ENCODE measurements at places on chromosomes 7 and 10. TPM values are rescaled to one million over a fixed set of nuclear protein-coding genes. Genes with fewer than 3 reads are reported as not detected.

DNA sequence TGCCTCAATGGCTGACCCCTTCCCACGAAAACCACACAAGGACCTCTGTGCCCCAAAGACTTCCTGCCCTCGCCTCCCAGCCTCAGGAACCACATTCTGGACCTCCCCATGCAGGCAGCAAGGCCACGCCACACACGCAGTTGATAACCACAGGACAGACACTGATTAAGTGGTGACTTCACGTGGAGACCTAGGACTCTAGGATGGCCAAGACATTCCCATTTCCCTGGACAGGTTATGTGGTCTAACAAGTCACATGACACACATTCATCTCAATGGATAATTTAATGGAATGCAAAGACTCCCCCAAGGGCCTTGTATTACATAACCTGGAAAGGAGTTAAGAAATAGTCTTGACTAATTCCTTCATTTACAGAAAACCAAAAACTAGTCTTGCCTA is 110.2 kb downstream of the LARP4B start:
- DNase-seq = no peak
- H3K36me3 ChIP-seq = peaks cover 99% of the 10 kb centered on the region
- no peaks in the 10 kb centered on the region for H3K27me3 ChIP-seq
- H3K4me1 ChIP-seq = peaks cover 18% of the 10 kb centered on the region

DNA sequence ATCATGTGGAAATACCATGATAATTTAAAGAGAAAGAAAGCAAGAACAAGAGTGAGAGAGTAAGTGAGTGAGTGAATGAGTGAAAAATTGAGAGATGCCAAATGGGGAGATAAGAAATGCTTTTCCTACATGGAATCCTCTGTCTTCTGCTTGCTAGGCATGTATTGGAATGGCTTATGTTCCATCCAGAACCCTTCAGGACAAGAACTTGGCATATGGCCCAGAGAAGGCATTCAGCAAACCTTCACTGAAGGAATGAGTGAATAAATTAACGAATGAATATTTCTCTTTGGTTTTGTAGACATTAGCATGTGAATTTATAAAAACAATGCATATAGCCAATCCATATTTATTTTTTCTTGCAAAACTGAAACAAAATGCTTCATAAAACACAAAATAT is 162.2 kb downstream of the LRRTM3 start:
- H3K4me3 ChIP-seq = no peak overlapping the region
- DNase-seq = no peak
- H3K27ac ChIP-seq = no peak overlapping the region
- no peaks in the 10 kb centered on the region for H3K27me3 ChIP-seq
- no peaks in the 10 kb centered on the region for H3K4me1 ChIP-seq
- no peaks in the 10 kb centered on the region for H3K36me3 ChIP-seq

DNA sequence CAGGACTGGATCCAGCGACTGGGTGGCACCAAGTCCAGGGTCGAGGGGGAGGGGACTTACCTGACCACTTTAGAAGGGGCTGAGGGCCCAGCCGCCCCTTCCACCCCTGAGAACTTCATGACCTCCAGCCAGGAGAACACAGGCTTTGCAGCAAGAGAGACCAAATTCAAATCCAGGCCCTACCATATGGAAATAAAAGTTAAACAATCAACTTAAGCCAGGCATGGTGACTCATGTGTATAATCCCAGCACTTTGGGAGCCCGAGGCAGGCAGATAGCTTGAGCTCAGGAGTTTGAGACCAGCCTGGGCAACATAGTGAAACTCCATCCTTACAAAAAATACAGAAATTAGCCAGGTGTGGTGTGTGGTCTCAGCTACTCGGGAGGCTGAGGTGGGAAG is 61.9 kb downstream of the COL13A1 start:
- no peak for DNase-seq
- H3K27me3 ChIP-seq = no peaks in the 10 kb centered on the region
- H3K27ac ChIP-seq = no peak overlapping the region
- H3K4me3 ChIP-seq = no peak overlapping the region
- no peaks in the 10 kb centered on the region for H3K36me3 ChIP-seq
- H3K4me1 ChIP-seq = peaks cover 16% of the 10 kb centered on the region

ANKRD30A gene
- total RNA-seq = not detected

DNA sequence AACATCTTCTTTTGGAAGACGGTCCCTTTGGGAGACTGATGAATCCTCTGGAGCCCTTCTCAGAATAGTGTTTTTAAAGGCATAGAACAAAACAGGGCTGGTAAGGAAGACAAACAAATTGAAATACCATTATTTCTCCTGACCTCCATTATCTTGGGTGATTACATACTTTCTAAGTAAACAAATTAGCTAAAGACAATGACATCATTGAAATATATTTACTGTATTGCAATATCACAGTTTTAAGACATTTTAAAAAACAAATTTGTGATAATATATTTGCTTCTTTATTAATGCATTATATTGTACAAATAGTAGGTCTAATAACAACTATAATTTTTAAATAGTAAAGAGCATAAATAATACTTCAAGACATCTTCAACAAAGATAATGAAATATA is 152.2 kb upstream of the CDK1 start:
- H3K27ac ChIP-seq = no peak overlapping the region
- no peak for DNase-seq
- H3K4me1 ChIP-seq = no peaks in the 10 kb centered on the region
- H3K27me3 ChIP-seq = no peaks in the 10 kb centered on the region
- H3K36me3 ChIP-seq = no peaks in the 10 kb centered on the region

LLCFC1 gene
- not detected for total RNA-seq

DNA sequence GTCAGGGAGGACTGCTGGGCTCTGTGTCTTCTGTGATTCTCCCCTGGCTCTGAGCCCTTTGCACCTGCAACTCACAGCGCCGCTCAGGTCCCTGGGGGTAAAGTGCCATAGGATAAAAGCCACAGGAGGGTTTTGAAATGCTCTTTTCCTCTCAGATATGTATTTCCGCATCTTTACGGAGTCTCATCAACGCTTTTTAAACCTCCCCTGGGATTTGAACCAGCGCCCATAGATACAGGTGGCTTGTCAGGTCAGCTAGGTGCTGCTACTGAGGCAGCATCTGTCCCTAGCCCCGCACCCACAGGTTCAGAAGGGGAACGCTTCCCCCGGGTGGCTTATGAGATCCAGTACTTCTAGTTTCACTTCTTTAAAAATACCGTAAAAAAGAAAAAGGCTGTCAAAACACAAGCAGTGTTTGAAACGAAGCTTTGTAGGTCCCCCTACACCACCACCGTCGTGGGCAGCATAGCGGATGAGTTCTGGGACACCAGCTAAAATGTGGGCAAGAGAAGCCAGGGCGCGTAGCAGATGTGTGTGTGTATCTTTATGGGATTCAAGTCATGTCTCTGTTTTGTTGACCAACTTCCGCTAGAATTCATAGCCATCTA is 173.5 kb downstream of the CUX1 start:
- H3K36me3 ChIP-seq = no peaks in the 10 kb centered on the region
- no peaks in the 10 kb centered on the region for H3K4me1 ChIP-seq
- no peaks in the 10 kb centered on the region for H3K27me3 ChIP-seq
- H3K4me3 ChIP-seq = no peak overlapping the region
- H3K27ac ChIP-seq = no peak overlapping the region

DNA sequence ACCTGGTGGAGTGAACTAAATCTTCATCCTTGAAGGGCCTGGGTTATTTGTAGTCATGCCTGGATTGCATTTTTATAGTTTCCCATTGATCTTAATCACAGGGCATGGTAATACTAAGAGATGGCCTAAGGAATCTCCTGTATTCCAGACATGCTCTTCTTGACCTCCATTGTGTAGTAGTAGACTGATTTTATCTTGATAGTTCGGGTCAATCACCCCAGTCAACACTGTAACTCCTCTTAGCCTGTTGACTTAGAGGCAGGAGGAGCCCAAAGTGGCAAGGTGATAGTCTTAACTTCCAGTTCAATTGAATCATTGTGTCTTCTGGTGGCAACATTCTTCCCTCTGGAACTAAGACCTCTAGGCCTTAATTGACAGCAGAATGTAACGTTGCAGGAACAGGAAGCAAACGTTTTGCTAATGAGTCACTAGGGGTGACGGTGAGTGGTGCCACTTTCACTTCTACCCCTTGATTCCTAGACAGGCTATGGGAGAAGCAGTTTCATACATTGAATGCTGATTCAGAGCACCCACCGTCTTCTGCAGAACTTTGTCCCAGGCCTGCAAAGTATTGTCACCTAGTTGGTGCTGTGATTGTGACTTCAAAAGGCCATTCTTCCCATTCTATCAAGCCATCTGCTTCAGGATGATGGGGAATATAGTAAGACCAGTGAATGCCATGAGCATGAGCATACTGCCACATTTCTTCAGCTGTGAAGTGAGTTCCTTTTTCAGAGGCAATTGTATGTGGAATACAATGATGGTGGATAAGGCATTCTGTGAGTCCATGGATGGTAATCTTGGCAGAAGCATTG is 24.0 kb upstream of the PAPSS2 start:
- DNase-seq = no peak
- no peaks in the 10 kb centered on the region for H3K36me3 ChIP-seq
- peak overlapping the region; percentile 24 for H3K27ac ChIP-seq

SGMS1 gene
- 72.3 TPM for total RNA-seq

ZMIZ2 gene
- total RNA-seq = 97.9 TPM

- H3K27ac ChIP-seq = no peak overlapping the region
- DNase-seq = no peak
- H3K36me3 ChIP-seq = no peaks in the 10 kb centered on the region
- no peak overlapping the region for H3K4me3 ChIP-seq
These were observed 29.3 kb upstream of the ERCC6 start for GRCh38 chr10:49568235-49568634.

DNA sequence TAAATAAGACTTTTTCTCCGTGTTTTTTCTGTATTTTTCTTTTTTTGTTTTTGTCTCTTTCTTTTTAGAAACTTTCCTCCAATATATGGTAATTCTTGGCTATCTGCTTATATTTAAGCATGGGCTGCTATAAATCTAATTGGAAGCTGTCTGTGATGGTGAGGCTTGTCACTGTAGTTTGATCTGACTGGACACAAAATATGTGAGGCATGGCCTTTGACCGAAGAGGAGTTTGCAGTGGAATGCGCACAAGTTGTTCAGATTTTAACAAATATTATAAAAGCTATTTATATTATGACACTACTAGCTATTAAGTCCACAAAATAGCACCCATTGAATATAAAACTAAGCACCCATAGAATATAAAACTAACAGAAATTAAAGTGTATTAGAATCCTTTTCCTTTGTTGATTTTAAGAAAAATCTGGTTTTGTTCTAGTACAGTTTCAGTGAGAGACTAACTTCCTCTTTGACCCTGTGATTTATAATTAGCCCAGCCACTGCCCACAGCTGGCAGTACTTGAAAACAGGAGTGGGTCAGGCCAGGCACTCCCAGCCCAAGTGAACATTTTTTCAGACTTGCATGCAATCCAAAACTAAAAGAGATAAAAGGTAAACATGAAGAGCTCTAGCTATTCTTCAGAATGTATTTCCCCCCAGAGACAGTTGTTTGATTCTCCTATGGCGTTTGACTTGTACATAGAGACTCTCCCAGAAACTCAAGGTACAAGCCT is 69.9 kb upstream of the FGL2 start:
- no peaks in the 10 kb centered on the region for H3K27me3 ChIP-seq
- H3K36me3 ChIP-seq = no peaks in the 10 kb centered on the region
- DNase-seq = peak; percentile 50
- H3K27ac ChIP-seq = peak overlapping the region; percentile 29
- H3K4me3 ChIP-seq = no peak overlapping the region

DNA sequence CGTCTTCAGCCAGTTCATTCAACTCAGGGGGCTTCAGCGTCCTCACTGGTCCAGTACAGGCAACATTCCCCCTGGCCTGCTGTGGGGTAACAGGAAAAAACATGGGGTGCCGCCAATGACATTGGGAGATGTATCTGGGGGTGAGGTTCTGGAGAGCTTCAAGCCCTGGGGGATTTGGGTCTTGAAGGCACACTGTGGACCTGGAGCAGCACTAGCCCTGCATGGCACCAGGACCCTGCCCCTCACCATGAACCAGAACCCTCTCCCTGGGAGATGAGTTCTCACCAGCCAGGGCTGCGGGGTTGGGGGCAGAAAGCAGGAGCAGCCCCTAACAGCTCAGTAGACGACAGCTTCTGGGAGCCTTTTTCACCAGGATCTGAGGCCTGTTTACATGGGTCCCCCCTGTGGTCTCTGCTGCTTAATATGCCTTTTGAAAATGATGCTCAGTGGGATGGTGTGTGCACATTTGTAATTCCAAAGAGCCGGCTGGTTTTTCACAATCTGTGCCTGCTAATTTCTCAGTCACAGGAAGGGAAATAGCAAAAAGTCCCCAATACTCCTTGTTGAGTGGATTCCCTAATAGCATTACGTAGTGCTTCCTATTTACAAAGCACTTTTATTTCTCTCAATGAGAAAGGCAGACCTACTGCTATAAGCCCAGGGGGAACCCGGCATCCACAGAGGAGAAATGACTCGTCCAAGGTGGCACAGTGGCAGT is 509.5 kb downstream of the RPS24 start:
- no peak for DNase-seq
- no peaks in the 10 kb centered on the region for H3K27me3 ChIP-seq

- H3K27me3 ChIP-seq = no peaks in the 10 kb centered on the region
- peak overlapping the region; percentile 87 for H3K27ac ChIP-seq
- H3K36me3 ChIP-seq = peaks cover 20% of the 10 kb centered on the region
- H3K4me1 ChIP-seq = peaks cover 37% of the 10 kb centered on the region
- H3K4me3 ChIP-seq = peak overlapping the region; percentile 99
- no peak for DNase-seq
These were observed 759 bp downstream of the NUDT1 start for GRCh38 chr7:2242541-2243429.

PLXDC2 gene
- total RNA-seq = 143 TPM

DNA sequence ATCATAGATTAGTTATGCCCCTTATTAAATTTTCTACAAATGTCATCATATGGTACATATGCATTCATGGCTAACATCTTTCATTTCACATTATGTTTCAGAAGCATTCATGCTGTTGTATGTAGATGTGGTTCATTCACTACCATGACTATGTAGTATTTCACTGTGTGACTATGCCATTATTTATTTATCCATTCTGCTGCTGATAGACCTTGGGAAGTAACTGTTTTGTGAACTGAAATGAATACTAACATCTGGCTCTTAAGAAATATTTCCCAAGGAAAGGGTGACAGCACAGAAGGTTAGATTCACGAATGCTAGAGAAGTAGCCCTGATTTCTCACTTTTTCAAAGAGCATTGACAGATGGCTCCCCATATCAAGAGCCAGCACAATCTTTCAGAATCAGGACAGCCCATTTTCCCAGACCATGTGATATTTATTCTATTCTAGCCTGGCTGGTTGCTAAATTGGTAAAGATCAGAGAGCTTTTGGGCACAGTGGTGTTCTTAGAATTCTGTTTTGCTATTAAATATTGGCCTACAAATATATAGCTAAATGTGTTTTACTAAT is 157.4 kb downstream of the DYNC1I1 start:
- no peaks in the 10 kb centered on the region for H3K27me3 ChIP-seq
- H3K27ac ChIP-seq = no peak overlapping the region
- no peak overlapping the region for H3K4me3 ChIP-seq

GRCh38 chr7:26618449-26618848 is 245.9 kb downstream of the SKAP2 start:
- H3K4me1 ChIP-seq = no peaks in the 10 kb centered on the region
- no peak for DNase-seq

- H3K27ac ChIP-seq = peak overlapping the region; percentile 51
- no peak overlapping the region for H3K4me3 ChIP-seq
- H3K27me3 ChIP-seq = no peaks in the 10 kb centered on the region
- no peaks in the 10 kb centered on the region for H3K36me3 ChIP-seq
- peaks cover 17% of the 10 kb centered on the region for H3K4me1 ChIP-seq
- DNase-seq = peak; percentile 51
These were observed 30.0 kb downstream of the TACC2 start for GRCh38 chr10:122018951-122019413.
